Tongue (tissue), 3 donors: ENCODE measurements at places on chromosomes 5 and 9. TPM values are rescaled to one million over a fixed set of nuclear protein-coding genes. Genes with fewer than 3 reads are reported as not detected.

Gene MZB1
- 0.62 TPM for total RNA-seq

- DNase-seq, result no peak
Observed at GRCh38 chr9:115730396-115730795, 423.2 kb upstream of the PAPPA start.

Gene INSL6
- total RNA-seq, result not detected

DNA sequence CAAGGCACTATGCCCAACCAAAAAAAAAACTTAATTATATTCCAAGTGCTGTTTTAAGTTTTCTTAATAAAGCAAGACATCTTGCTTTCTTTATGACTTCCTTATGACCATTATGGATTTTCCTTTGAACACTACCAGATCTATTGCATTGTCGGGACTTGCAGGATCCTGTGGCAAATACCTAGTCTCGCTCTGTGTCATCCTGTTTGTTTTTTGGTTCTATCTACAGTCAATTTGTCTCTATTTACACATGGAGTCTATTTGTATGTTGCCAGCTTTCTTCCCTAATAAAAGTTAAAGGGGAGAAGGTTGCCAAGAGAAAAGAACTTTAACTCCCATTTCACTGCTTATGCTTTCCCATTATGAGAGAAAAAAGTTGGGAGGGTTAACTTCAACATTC is 4.9 kb downstream of the HINT1 start:
- no peak for DNase-seq
